ENCODE measurements at places on chromosomes 7 and 10. TPM values are rescaled to one million over a fixed set of nuclear protein-coding genes. Genes with fewer than 3 reads are reported as not detected.

DNA sequence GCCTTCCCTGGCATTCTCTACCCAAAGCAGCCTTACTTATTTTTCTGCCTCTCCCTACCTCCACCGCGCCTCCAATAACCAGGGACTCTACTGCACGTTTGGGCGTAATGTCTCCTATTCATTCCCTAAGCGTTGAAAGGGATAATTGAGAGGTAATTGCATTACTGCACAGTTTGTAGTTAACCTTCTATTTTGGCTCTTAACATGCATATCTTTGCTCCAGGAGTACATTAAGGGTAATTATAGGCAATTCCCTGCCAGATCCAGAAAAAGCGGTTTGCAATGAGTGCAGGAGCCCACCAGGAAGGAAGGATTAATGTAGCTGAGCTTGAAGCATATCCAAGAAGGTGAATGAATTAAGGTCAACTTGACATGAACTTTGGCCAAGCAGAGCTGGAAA, 558.4 kb downstream of the TYW1 start:
- DNase-seq, result no peak

- no peak for DNase-seq
Measured at GRCh38 chr10:75388082-75388481, 13.5 kb downstream of the ZNF503 start.

DNA sequence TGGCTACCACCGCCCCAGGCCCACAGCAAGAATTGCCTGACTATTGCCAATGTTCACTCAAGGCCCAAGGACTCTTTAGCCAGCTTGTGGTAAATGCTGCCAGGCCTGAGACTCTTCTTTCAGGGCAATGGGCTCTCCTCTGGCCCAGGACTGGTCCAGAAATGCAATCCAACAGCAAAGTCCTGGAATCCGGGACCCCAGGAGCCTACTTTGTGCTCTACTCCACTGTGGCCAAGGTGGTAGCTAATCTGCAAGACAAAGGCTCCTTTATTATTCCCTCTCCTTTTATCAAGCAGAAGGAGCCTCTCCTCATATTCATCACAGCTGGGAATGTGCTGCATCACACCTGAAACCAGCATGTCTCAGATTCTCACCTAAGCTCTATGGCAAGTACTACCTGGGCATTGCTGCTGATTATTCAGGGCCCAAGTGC, 107.6 kb upstream of the PRSS58 start:
- peak; percentile 29 for DNase-seq

DNA sequence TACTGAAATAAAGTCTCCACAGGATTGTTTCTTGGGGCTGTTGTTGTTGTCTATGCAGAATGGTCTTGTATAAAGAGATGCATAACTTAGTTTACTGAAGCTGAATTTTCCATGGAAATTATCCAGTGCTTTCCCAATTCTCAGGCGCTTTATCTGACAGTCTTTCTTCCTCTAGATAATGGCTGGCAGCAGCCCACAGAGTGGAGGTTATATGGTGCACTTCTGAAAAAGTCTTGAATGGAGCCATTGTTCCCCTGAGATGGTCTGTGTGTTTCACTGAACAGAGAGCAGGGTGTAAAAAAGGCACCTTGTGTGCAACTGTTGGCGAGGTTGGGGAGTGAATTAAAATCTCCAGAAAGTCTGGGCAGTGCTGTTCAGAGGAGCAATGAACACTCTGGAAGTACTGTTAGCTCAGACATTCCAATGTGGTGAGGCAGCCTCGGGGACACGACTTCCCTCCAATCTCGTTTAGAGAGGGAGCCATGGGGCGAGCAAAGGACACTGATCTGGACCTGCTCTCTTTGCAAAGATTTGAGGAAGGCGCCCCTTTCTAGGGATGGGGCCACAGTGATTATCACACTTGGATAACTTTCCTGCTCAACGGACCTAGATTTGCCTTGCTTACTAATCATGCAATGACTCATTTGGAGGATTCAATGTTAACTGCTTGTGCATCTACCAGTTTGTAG, 2.0 kb upstream of the PLCE1 start:
- peak; percentile 67 for DNase-seq

- no peak for DNase-seq
Measured at GRCh38 chr10:114806562-114807391, 14.8 kb upstream of the FHIP2A start.

GRCh38 chr10:113983552-113983951, 60.1 kb upstream of the ADRB1 start:
- DNase-seq, result no peak

DNA sequence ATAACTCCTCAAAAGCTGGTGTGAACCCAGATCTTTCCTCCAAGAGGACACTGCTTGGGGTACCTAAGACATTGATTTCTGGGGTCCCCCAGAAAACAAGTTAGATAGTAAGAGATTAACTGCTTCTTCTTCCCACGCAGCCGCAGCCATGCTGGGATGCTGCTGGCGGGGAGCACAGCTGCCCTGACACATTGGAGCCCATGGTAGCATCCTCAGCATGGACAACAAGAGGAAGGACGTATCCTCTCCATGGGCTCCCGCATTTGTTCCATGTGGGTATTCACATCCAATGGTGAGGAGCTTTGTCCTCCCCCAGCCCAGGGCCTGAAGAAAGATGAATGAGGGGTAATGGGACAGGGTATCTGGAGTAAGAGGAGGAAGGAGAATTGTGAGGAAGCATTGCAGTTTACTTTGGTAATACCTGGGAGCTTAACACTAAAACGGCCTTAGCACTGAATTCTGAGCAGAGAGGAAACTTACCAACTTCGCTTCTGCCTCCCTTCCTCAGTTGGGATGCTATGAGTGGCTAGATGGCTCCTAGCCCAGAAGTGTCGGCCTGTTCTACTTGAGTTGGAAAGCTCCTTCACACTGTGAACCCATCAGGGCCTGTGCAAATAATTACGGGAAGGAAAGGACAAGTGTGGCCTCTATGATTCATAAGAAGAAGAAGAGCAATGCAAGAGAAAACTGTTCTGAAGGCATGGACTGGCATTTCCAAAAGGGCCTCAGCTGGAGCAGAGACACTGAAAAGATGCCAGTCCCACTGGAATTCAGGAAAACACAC, 43.9 kb downstream of the C10orf120 start:
- no peak for DNase-seq

DNA sequence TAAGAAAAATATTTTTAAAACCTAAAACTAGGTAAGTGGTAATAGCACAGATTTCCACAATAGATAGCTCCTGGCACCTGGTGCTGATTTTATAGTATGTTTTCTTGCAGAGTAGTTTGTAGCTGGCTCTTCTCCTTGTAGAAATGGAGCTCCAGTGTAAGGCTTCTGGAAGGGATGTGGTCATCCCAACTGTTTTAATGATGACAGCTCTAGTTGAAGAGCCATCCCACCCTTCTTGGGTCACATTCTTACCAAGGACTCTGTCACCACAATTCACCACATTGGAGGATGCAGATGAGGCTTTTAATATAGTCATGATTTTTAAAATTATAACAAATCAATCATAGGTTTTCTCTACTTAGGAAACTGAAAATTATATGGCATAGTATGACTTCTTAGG, 31.0 kb downstream of the TES start:
- no peak for DNase-seq

- DNase-seq, result no peak
Measured at GRCh38 chr7:86013662-86014061, 630.0 kb upstream of the GRM3 start.

DNA sequence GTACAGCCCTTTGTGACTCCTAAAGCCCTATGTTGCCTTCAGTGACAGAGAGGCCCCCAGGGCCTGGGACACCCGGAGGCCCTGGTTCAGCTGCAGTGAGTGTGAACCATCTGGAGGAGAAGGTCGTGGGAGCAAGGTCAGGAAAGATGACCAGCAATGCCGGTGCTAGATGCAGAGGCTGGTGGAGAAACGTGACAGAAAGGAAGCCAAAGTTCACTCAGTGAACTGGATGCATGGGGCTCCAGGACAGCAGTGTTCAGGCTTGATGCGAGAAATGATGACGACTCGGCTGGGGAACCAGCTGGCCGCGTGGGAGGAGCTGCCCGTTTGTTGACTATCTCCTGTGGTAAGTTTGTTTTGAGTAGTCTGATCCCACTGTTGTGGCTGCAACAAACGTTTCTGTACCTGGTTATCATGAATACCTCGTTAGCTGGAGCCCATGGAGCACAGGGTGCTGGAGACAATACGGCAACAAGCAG, 54.1 kb upstream of the MKRN1 start:
- no peak for DNase-seq

GRCh38 chr7:93031795-93032194, 86.0 kb downstream of the SAMD9 start:
- no peak for DNase-seq

DNA sequence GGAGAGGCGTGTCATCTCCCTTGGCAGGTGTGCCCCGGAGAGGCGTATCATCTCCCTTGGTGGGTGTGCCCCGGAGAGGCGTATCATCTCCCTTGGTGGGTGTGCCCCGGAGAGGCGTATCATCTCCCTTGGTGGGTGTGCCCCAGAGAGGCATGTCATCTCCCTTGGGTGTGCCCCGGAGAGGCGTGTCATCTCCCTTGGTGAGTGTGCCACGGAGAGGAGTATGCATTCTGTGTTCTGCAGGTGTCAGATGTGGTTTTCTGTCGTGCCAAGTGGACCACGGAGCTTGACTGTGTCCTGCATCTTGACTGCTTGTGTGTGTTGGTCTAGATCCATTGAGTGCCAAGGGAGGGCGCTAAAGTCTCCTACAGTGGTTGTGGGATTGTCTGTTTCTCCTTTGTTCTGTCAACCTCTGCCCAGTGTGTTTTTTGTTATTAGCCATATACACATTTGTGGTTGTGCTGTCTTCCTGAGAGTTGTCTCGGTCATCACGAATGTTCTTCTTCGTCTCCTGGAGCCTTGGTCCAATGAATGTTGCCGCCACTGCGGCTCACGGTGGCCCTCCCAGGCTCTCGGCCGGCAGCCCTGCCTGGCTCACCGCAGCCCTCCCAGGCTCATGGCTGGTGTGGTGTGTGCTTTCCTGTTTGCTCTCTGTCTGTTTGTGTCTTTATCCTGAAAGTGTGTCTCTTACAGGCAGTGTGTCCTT, 96.8 kb downstream of the INPP5A start:
- DNase-seq, result no peak

- DNase-seq, result no peak
Measured at GRCh38 chr7:2142386-2142785, 90.4 kb downstream of the MAD1L1 start.

GRCh38 chr7:43302773-43303460, 190.5 kb downstream of the HECW1 start:
- no peak for DNase-seq

GRCh38 chr10:44983066-44983894, 4.7 kb upstream of the DEPP1 start:
- DNase-seq, result no peak

DNA sequence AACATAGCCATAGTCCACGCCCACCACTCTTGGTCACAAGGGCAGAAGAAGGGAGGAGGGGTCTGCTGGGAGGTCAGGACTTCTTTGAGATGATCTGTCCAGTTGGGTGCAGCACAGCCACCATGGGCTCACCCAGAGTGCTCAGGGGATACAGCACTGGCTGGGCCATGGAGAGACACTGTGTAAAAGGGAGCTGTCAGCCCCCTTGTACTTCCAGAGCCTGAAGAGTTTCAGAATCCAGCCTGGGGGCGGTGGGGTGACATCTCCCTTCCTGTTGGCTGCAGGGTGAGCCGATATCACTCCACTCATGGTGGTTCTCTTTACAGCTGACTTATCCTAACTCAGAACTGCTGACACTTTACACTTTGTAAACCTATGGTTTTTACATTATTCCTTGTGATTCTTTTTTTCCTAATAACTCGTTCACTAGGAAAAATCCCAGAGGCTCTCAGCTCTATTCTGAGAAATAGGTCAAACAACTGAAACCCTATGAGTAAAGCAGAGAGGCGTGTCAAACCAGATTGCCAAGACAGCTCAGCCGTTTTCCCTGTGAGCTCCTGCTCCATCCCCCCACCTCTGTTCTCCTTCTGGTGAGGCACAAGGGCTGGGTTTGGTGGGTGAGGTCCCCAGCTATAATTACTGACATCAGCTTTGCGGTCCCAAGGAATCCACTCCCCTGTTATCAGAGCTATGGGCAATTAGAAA, 3.2 kb upstream of the MRPS24 start:
- peak; percentile 82 for DNase-seq

- DNase-seq, result no peak
Measured at GRCh38 chr10:103725242-103725641, 130.1 kb downstream of the SH3PXD2A start.

DNA sequence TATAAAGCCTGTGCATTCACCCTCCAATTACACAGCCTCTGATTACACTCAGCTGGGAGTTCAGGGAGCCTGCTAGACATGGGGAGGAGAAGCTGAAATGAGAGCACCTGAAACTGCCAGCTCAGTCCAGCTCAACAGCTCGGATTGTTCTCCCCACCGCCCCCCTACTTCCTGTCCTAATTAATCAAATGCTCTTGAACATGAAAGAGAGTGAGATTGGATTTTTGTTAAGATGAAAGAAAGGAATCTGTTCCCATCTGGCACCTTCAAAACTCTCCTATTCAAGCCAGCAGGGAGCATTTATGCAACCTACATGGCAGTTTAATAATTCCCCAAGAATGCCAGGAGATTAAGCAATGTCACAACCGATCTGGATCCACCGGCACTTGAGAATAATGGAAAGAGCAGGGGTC, 98.0 kb downstream of the NPSR1 start:
- no peak for DNase-seq

DNA sequence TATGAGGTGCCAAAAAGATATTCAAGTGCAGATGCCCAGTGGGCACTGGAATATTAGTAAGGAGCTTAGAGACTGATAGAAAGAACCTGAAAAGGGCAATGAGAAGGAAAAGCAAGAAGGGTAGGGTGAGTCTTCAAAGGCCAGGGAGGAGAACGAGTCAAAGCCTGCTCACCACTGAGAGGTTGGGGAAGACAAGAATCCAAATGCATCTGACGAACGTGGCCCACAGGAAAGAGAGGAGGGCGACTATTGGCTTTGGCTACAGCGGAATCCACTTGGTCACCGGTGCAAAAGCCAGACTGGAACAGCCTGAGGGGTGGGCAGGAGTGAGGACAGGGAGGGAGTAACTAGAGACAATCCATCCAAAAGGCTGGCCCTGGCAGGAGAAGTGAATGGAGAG, 216.7 kb upstream of the KLF14 start:
- DNase-seq, result no peak

The SLC13A1 gene
- total RNA-seq, result not detected

The FAM170B gene
- not detected for total RNA-seq

The CLCN1 gene
- total RNA-seq, result under 0.01 TPM

The SPDYE16 gene
- total RNA-seq, result not detected

The STK32C gene
- 14.6 TPM for total RNA-seq

The EXOC4 gene
- total RNA-seq, result 84.0 TPM

The MEOX2 gene
- total RNA-seq, result not detected

The TRPV5 gene
- not detected for total RNA-seq

The ODAD2 gene
- total RNA-seq, result under 0.01 TPM

The POT1 gene
- total RNA-seq, result 30.1 TPM

The FAM171A1 gene
- 2.6 TPM for total RNA-seq

The LIPK gene
- total RNA-seq, result 0.13 TPM

The C10orf71 gene
- not detected for total RNA-seq

The PAX4 gene
- total RNA-seq, result not detected

The MAGI2 gene
- total RNA-seq, result 2.7 TPM

The ZNF239 gene
- total RNA-seq, result 2.6 TPM
